Lung (tissue), 17 donors: ENCODE measurements at places on chromosomes 16 and 17.
A peak's percentile ranks its signal among the peaks of the same experiment; 100 is the strongest.

- no peak for DNase-seq
- no peaks in the 10 kb centered on the region for H3K27me3 ChIP-seq
- H3K36me3 ChIP-seq: no peaks in the 10 kb centered on the region
- H3K4me1 ChIP-seq: no peaks in the 10 kb centered on the region
- H3K27ac ChIP-seq: no peak overlapping the region
Observed at GRCh38 chr16:57951204-57951960, 19.5 kb downstream of the CNGB1 start.

GRCh38 chr16:68406458-68407152 lies 41.7 kb downstream of the SMPD3 start:
- H3K27ac ChIP-seq: no peak overlapping the region
- DNase-seq: peak; percentile 41
- H3K27me3 ChIP-seq: no peaks in the 10 kb centered on the region
- H3K36me3 ChIP-seq: no peaks in the 10 kb centered on the region
- H3K4me3 ChIP-seq: no peak overlapping the region
- H3K4me1 ChIP-seq: peaks cover 7% of the 10 kb centered on the region

DNA sequence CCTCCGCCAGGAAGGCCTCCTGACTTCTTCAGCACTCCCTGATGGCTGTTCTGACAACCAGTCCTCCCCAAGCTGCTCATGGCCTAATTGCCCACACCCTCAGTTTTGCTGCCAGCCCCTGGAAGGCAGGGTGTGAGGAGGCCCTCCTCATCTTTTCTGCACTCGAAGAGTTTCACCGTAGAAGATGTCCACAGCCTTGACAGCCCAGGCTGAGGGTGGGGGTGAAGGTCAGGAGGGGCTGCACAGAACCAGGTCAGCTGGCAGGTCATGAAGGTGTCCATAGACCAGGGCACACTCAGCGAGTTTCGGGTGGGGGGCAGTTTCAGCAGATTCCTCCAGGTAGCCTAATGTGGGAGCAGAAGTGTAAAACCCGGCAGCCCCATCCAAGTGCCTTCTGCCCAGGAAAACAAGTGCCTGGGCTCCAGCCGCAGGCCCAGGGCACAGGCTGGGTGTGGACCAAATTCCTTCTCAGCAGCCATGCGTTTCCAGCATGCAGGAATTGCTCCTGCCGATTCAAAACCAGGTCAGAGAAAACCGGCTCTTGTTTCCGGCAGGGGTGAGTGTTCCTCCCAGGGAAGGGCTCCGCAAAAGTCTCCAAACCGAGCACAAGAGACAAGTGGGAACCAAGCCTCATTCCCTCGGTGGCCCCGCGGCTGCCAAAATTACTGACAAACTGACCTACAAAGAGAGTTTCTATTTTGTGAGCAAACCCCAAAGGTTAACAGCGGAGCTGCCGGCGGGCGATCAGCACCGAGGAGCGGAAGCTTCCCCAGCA lies 228.8 kb downstream of the C16orf78 start:
- DNase-seq: peak; percentile 4
- no peak overlapping the region for H3K27ac ChIP-seq
- no peak overlapping the region for H3K4me3 ChIP-seq
- H3K36me3 ChIP-seq: no peaks in the 10 kb centered on the region

GRCh38 chr17:4715063-4715744 lies 4.8 kb downstream of the ARRB2 start:
- peaks cover 8% of the 10 kb centered on the region for H3K36me3 ChIP-seq
- no peaks in the 10 kb centered on the region for H3K27me3 ChIP-seq
- H3K27ac ChIP-seq: peak overlapping the region; percentile 5
- DNase-seq: no peak
- H3K4me1 ChIP-seq: peaks cover 4% of the 10 kb centered on the region
